ENCODE measurements at places on chromosomes 6 and 20. TPM values are rescaled to one million over a fixed set of nuclear protein-coding genes. Genes with fewer than 3 reads are reported as not detected.

HDGFL1 gene
- total RNA-seq, result not detected

ZNF311 gene
- 0.18 TPM for total RNA-seq

BPIFB1 gene
- total RNA-seq, result 0.17 TPM

TFAP2D gene
- not detected for total RNA-seq

KCNK5 gene
- total RNA-seq, result 1.2 TPM

CABLES2 gene
- total RNA-seq, result 5.5 TPM

ZNF217 gene
- total RNA-seq, result 19.5 TPM

STX11 gene
- 2.3 TPM for total RNA-seq

ISM1 gene
- total RNA-seq, result 0.24 TPM

SLC16A10 gene
- total RNA-seq, result 0.35 TPM

PCK1 gene
- 0.13 TPM for total RNA-seq

ZNF512B gene
- 12.2 TPM for total RNA-seq

EPPIN gene
- total RNA-seq, result not detected

PSORS1C1 gene
- total RNA-seq, result 4.2 TPM

JPH2 gene
- 4.9 TPM for total RNA-seq

TNFRSF6B gene
- 0.93 TPM for total RNA-seq

SEMG1 gene
- not detected for total RNA-seq

HLA-DRA gene
- total RNA-seq, result not detected

GRM1 gene
- not detected for total RNA-seq
